K562 (cell line): ENCODE measurements at places on chromosomes 3 and 15.

DNA sequence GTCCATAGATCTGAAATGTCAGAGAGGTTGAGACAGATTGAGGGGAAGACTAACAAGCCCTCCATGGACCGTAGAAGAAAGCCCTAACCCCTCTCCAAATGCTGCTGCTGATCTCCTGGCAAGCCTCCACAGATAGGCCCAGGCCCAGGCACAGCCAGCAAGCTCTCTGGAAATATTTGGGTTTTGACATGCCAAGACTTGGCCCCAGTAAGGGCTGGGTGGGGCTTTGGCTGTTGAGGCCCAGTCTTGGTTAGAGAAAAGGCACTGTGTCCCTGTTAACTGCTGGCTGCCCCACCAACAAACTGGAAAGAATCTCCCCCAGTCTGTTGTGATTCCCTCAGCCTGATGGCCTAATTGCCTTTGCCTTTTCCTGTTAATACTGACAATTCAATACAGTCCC, 208.8 kb upstream of the CTDSPL start:
- DNase-seq: no peak

DNA sequence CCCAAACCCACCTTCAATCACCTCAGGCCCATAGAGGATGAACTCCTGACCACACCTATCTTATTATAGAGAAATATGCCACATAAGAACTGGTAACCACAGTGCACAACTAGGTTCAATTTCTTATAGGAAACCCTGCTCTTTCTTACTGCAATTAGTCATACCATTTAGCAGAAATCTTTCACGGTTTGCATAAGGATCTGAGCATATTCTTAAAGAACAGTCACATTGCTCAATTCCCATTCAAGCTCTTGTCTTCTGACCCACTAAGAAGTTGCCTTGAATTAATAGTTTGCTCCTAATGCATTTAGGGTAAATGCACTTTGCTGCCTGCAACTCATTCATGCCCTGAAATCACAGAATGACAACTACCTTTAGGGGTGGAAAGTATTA, 9.2 kb downstream of the ERC2 start:
- no peak for DNase-seq

DNA sequence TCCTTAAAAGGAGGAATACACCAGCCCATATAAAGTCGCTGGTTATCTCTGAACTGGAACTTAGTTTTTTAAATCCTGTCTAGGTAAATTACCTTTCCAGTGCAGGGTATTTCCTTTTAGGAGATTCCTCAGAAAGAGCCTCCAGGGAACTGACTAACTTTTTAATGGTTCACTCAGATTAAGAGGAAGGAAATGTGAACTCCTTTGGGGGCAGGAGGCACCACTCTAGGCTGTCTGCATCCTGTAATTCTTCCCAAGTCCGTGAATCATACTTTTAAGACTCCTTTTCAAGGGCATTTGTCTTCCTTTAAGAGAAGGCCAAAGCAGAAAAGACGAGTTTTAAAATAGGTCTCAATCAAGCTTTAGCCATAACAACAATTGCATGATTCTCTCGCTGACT, 871.2 kb upstream of the NR2F2 start:
- DNase-seq: no peak

DNA sequence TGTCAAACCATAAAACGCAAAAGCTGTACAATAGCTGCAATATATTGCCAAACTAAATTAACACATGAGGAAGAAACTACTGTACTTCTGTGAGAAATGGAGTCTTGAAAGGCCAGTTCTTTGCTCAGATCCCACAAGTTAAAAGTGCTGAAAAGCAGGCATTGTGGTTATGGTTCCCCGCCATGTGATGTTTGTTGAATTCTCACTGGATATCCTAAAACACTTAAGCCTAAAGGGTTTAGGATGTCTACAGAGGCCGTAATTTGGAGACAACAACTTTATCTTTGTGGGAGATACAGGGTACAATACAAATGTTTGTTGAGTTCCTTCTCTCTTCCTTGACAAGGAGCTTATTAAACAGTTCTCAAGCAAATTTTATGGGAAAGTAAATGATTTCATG, 53.2 kb downstream of the TMEM212 start:
- no peak for DNase-seq

DNA sequence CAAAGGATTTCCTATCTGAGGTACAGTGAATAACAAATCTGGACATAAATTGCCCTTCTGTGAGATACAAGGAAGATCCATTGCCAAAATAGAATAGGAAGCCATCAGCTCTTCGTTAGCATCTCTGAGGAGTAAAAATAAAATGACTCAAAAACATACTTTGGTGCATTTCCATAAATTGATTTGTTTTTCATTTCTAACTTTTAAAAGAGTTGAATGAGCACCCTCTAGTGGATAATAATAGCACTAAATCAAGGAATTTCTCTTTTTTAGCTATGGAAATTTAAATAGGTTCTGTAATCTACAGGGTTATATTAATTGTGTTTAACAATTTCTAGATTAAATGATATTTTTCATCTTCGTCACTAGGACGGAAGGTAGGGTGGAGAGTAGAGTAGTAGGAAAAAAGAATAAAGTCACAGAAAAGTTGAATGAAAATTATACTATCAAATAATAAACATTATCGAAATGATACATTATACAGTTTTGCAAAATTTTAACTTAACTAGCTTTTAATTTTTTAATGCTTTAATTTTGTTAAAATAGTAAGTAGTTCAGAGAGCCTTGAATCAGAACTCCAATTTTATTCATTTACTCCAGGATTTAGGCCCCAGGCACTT, 6.4 kb downstream of the NSUN3 start:
- no peak for DNase-seq

GRCh38 chr3:111906656-111907055, 47.6 kb downstream of the PHLDB2 start:
- no peak for DNase-seq

GRCh38 chr3:50675179-50676030, 678 bp downstream of the DOCK3 start:
- DNase-seq: peak; percentile 39

GRCh38 chr3:72299823-72300222, 514.9 kb upstream of the PROK2 start:
- no peak for DNase-seq

DNA sequence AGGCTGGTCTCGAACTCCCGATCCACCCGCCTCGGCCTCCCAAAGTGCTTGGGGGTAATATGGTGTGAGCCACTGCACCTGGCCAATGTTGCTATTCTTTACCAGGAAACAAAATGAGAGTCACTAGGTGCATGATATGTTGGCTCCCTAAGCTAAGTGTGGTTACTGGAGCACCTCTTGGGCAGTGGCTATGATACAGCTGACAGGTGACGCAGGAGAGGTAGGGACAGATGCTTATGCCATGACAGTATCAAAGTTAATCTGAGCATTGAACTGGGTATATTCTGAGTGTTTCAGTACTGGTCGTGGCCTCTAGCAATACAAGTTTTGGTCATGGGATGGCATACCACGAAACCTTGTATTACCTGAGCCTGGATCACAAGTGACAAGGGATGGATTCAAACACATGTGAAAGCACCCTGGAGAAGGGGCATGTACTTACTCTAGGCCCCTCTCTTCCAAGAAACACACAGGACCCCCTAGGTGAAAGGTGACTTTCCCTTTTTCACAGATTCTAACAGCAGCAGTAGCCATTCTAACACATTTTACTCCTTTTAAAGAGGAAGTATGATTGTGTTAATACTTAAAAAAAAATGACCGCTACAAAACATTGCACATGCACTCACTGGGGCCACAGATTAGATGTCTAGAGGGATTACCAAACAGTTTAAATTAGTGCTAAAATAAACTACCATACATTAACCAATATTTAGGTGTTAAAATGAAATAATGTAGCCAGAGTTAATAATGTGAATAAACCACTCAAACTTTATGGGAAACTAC, 467.3 kb downstream of the SHQ1 start:
- DNase-seq: no peak

DNA sequence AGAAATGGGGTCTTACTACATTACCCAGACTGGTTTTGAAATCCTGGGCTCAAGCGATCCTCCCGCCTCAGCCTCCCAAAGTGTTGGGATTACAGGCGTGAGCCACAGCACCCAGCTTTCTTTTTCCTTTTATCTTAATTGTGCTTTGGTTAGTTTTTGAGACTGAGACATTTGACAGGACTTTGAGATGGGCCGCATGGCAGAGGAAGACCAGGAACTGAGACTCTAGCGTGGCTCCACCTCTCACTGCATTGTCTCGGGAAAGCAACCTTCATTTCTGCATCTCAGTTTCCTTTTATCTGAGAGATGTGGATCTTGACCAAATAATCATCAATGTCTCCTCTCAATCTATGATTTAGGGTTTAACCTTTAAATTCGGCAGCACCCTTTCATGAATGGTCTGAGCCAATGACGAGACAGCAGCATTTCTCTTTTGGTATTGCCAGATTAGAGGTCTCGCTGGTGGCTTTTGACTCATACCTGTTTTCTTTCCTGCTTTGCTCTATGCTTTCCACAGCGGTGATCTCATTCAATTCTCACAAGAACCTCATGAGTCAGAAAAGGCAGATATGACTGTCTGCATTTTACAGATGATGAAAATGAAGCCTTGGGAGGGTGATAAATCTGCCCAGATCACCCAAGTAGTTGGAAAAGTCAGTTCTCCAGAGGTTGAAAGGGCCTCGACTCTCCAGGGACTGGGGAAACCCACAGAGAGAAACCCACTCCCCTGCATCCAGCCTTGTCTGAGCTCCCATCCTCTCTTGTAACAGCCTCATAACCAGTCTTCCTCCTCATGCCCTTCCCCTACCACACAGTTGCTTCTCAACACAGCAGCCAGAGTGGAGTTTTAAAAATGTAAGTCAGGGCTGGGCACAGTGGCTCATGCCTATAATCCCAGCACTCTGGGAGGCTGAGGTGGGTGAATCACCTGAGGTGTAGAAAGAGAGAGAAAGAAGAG, 84.8 kb upstream of the FOXB1 start:
- DNase-seq: no peak

GRCh38 chr3:71956716-71957115, 171.8 kb upstream of the PROK2 start:
- peak; percentile 9 for DNase-seq

- DNase-seq: no peak
Observed at GRCh38 chr3:136270179-136270578, 20.0 kb downstream of the PCCB start.

- DNase-seq: no peak
Observed at GRCh38 chr3:129663045-129663446, 56.6 kb upstream of the PLXND1 start.

- peak; percentile 1 for DNase-seq
Observed at GRCh38 chr3:176447369-176447768, 749.9 kb downstream of the TBL1XR1 start.

DNA sequence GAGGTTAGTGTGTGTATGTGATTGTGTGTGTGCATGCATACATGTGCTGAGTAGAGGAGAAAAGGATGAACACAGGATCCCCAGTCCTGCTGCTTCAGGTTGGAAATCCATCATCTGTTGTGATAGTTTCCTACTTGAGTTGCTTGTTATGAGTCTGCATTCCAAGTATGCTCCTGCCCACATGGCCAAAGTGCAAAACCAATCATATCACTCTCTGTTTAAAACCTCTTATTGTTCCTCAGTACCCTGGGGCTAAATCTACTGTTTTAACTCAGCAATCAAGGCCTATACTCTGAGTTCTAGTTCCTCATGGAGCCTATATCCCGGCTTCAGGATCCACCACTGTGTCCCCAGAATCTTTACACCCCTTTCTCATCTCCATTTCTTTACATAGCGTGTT, 139.9 kb upstream of the TLE3 start:
- no peak for DNase-seq

- peak; percentile 11 for DNase-seq
Observed at GRCh38 chr3:169619793-169620192, 43.7 kb downstream of the MECOM start.

GRCh38 chr3:157327018-157327417, 109.6 kb upstream of the PTX3 start:
- DNase-seq: no peak

DNA sequence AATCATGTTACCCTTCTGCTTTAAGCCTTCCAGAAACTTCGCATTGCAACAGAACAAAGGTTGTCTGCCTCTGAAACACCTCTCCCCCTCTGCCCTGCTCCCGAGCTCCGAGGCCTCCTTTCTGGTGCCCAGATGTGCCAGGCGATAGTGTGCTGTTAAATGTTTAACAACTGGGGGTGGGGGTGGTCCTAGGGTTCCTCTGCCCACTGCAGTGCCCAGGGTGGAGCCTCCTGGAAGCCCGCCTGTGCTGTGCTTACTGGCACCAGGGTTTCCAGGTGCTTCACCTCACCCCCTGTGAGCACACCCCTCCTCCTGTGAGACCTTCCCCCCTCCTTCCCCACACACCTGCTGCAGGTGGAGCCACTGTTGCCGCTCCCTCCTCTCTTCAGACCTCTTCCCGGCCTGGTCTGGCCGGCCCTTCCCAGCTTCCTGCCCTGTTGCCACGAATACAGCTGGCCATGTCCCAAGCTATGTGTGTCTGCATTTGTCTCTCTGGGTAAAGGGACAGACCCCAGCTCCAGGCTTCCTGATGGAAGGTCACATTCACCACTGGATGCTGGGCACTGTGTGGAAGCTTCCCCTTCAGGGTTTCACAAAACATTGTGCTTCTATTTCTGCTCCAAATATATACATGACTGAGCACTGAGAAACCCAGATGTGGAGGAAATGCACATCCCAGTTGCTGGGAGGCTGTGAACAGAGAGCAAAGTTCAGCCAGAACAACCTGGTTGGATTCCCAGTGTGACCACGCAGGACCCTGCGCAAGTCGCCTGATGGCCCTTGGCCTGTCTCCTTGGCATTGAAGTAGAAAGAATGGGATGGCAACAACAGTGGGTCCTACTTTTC, 37.2 kb downstream of the MGLL start:
- DNase-seq: no peak

GRCh38 chr3:168072323-168072650, 23.4 kb downstream of the GOLIM4 start:
- no peak for DNase-seq

DNA sequence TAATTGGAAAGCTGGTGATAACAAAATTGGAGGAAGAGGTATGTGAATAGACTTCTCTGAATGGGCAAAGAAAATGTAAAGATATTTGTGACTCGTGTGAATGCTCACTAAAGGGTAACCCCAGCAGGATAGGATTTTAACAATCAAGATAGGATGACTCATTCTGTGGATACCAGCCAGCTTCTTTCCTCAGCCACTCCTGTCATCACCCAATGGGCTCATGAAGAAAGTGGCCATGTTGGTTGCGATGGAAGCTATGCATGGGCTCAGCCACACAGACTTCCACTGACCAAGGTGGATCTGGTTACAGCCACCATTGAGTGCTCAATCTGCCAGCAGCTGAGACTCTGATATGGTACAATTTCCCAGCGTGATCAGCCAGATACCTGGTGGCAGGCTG, 40.9 kb downstream of the STRIT1 start:
- no peak for DNase-seq

DNA sequence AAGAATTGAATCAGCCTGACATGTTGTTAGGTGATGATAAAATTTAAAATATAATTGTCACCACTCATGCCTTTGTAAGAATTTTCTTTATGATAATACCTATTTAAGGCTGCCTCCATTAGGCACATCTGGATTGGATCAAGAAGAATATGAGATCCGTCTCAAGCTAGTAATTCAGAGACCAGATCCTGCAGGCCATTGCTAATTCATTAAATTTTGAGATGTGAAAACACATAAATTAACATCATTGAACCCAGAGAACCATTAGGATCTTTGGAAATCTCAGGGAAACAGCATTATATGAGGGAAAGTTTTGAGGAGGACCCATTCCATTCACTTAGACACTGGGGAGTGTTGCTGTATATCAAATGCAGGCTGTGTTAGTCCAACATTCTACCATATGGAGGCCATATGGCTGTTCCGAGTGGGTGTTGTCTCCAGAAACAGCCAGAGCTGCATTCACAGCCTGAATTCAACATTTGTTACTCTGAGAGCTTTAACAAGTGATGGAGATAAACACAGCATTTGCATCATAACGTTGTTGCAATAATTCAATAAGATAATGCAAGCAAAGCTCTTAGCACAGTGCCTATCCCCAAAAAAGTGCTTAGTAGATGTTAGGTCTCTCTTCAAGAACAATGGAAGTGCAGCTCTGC, 67.4 kb downstream of the DTWD1 start:
- no peak for DNase-seq
